ENCODE measurements at places on chromosomes 4 and X. TPM values are rescaled to one million over a fixed set of nuclear protein-coding genes. Genes with fewer than 3 reads are reported as not detected.
A peak's percentile ranks its signal among the peaks of the same experiment; 100 is the strongest.

GRCh38 chr4:110475881-110476818 lies at the start of gene ENPEP:
Gene ENPEP (plus strand): TSS chr4:110476155. CDS start chr4:110476415, 260 bp downstream.
- DNase-seq, result no peak

GRCh38 chr4:95415346-95415771 lies 133.4 kb downstream of the UNC5C start:
- DNase-seq, result no peak

DNA sequence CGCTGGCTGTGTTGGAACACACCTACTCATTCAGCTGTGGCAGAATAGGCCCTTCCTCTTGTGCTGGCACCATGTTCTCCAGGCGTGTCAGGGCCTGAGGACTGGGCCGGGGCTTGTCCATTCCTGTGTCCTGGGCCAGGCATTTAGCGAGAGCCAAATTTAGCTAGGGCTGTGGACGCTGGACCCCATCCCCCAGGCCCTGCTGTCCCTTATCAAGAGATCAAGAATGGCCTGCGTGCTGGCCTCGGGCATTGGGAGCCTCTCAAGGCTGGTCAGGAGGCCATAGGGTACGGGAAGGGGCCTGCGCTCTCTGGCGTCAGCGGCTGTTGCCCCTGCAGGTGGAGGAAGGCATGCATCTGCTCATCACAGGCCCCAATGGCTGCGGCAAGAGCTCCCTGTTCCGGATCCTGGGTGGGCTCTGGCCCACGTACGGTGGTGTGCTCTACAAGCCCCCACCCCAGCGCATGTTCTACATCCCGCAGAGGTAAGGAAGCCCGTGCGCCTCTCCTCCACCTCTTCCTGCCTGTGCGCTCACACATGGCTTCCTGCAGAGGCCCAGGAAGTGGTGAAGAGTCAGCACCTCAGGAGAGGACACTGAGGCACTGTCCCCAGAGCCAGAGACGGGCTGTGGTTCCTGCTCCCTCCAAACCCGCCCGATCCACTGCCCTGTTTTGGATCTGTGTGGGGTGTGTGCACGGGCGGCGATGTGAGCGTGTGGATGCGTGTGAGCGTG lies 15.3 kb downstream of the ABCD1 start:
- DNase-seq, result no peak

DNA sequence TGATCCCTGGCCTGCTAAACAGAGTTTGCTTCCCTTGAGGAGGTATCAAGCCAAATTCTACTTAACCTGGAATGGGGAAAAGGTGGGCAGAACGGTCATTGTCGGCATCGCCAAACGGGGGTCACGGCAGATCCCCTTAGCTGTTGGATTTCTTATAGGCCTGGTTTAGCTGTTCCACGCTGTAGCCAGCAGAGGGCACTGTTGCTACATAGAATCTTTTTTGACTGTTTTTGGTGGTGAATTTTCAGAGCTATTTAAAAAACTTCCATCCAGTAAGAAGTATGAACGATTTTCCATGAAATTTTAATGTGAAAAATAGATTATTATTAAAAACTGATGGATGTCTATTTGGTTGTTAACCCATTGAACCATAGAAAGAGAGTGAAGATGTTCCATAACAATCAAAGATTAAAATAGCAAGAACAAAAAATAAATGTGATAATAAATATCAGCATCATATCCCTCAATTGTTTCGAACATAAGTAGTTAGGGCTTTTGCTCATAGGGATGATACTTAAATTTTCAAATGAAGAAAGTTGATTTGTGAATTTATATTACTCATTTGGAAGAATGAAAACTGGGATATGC lies 56.6 kb downstream of the LINC00632 start:
- peak; percentile 31 for DNase-seq

DNA sequence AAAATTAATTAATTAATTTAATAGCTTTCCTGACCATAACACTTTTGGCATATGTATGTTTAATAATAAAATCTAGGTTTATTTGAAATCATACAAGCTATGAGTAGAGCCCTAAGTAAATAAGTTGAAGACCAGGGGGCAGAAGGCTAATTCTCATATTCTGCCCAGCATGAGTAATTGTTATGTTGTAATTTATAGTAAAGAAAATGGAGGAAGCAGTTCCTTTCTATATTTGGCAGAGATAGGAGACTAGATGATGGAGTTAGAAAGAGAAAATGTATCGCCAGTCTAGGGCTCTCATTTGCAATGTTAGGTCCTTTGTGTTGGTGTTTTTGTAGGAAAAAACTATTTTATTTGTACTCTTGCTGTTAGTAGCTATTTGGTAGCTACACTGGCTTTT lies 89.1 kb downstream of the FNIP2 start:
- DNase-seq, result no peak

The PWWP3B gene
- total RNA-seq, result not detected

The LDOC1 gene
- total RNA-seq, result 7.1 TPM

DNA sequence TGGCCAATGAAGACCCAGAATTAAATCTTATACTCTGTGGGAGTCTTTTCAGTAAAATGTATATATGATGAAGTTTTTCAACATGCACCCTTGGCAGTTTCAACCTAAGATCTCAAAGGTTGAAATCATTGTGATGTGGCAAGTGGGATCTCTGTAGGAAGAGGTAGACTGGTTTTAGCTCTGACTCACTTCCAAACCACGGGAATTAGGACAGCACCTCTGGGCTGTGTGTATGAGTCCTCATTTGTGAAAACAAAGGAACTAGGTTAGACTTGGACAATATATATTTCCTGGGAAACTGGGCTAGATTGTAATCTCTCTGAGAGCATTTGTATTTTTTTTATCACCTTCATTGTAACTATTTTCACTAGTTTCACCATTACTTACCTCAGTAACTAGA lies 333.0 kb downstream of the ADGRL3 start:
- no peak for DNase-seq

DNA sequence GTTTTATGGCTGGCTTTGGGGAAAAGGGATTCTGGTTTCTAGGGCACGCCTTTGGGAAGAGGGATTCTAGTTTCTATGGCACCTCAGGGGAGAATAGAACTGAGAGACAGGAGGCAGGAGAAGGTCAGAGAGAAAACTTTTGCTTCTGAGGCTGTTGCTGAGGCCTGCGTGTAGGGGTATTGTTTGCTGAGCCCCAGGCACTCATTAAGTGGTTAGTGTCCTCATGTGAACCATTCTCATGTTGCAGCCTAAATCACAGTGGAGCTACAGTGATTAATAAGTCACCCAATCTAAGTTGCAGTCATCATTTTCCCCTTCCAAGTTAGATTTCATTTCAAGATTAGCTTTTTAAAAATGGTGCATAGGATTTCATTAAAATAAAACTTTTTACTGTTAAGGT lies 29.0 kb downstream of the VCX3A start:
- no peak for DNase-seq

DNA sequence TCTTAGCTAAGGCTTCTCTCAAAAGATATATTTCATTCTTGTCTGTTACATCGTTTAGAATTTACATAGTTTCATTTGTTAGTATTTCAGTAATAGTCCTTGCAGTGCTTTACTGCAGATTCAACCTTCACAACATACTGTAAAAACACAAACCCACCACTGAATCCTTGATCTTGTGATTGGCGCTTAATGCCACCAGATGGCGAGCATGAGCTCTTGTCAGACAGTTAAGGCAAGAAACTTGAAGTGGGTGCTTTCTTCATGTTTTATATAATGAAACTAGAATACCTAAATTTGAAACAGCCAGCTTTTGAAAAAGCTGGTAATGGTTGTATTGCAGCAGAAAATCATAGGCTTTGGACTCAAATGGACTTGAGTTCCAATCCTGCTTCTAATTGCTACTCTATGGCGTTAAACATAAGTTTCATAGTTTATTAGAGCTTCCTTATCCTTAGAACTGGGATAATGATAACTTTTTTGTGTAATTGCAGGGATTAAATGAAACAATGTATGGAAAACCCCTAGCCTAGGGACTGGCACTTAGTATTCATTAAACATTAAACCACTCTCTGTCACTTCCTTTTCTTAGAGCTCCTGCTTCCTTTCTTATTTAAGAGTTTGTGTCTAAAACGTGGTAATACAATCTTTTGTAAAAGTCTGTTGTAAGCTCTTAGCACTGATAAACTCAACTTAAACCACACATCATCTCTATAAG lies 95.1 kb downstream of the USP9X start:
- no peak for DNase-seq

DNA sequence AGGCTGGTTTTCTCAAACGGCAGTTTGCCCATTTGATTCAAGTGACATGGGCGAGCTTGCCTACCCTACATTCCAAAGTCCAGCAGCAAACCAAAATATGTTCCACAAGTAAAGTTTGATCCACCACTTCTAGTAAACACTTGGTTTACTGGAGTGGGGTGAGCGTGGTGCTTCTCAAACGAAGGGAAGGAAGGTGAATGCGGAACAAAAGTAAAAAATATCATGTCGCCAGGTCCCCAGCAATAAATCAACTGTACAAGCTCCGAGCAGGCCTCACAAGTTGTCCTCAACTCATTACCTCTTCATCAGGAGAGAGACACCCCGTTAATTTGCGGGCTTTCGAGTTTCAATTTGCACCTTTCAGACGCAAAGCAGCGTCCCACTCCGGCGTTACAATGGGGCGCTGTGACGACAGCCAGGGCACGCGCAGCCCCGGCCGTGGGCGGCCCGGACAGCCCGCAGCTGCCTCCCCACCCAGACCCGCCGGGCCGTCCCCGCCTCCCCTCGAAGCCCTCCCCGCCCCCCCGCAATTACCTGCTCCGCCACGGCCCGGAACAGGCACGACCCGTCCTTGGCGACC lies 1.0 kb downstream of the OTUD4 start:
- peak; percentile 83 for DNase-seq

DNA sequence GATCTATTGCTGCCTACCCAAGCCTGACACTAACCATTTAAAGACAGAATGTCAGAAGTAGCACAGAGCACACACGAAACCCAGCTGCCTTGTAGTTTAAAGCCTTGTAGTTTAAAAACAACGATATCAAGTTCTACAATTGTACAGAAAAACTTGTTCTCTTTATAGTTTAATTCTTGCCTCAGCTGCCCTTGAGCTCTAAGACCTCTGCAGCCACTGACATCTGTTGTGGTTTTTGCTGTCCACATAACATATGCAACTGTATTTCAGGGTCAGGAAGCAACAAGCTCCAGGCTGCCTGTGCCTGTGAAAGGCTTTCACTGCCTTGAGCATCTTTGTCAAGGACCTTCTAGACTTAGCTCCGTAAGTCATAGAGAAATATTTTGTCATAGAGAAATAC lies 227.2 kb downstream of the SPCS3 start:
- no peak for DNase-seq

The CENPVL3 gene
- not detected for total RNA-seq

The GAGE13 gene
- total RNA-seq, result not detected

The CABS1 gene
- total RNA-seq, result not detected

The NAT8L gene
- not detected for total RNA-seq

The FGB gene
- total RNA-seq, result not detected

GRCh38 chr4:132530861-132531260 lies 618.2 kb upstream of the PCDH10 start:
- no peak for DNase-seq

The RAB33A gene
- 22.8 TPM for total RNA-seq

DNA sequence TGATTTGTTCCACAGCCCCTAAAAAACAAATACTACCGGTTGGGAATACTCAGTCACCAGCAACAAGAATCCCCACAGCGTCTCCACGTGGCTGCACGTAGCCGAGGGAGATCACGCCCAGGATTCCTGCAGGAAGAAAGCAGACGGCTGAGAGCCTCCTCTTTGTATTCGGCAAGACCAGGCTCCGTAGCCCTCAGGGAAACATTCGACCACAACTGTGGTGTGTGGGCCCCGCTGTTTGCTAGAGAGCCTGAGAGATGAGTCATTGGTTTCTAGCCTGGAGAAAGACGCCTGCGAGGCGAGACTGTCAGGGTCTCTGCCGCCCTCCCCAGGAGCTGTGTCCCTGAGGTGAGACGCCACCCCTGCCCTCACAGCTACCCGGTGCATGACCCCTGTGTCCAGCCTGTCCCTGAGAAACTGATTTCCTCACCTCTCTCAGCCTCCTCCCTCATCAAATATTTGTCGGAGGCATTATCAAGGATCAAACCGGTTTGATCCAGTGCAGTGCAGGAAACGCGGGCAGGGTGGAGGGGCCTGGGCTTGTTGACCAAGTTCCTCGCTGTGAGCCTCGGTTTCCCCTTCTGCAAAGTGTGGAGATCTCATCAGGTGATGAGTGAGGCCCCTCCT lies 4.7 kb upstream of the S100P start:
- DNase-seq, result peak; percentile 75

GRCh38 chr4:124234771-124235170 lies 477.8 kb downstream of the ANKRD50 start:
- DNase-seq, result no peak

The LONRF3 gene
- 4.5 TPM for total RNA-seq

DNA sequence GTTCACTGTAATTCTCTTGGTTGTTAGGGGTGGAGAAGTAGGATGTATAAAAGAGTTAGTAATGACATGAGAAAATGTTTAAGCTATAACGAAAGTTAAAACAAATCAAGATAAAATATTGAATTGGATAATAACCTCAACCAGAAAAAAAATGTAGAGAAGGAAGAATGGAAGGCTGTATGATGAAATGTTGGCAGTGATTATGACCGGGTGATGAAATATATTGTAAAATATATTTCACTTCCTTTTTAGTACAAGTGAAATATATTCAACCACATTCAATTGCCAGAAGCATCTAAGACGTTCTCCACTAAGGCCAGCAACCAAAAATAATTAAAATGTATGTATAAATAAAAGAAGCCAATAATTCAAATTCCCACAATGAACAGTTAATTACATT lies 309.3 kb upstream of the FGF13 start:
- no peak for DNase-seq

- DNase-seq, result no peak
Measured at GRCh38 chrX:87616371-87616770, 98.8 kb downstream of the KLHL4 start.

The CRMP1 gene
- total RNA-seq, result not detected

The CT45A10 gene
- total RNA-seq, result not detected
